ENCODE measurements at places on chromosomes 1 and 21.

GRCh38 chr1:168408884-168409283, 128.2 kb downstream of the TBX19 start:
- DNase-seq: no peak

DNA sequence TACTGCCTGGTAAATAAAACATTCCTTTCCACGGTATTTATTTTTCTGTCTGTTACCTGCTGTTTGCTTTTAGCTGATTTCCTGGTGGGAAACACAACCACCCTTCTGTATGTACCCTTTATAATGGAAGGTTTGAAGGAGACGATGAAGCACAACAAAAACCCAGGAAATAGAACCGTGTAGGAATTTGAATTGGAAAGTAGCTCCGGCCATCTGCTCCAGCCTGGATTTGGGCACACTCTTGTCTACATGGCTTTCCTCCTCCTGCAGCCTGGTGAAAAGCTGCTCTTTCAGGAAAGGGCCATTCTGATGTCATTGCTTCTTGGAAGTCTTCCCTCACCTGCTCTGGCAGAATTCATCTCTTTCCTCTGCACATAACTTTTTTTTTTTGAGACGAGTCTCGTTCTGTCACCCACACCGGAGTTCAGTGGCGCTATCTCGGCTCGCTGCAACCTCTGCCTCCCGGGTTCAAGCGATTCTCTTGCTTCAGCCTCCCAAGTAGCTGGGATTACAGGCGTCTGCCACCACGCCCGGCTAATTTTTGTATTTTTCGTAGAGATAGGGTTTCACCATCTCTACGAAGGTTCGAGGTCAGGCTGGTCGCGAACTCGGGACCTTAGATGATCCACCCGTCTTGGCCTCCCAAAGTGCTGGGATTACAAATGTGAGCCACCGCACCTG, 2.7 kb downstream of the AK4 start:
- DNase-seq: no peak

- DNase-seq: no peak
Observed at GRCh38 chr1:226444901-226445300, 37.0 kb upstream of the PARP1 start.

DNA sequence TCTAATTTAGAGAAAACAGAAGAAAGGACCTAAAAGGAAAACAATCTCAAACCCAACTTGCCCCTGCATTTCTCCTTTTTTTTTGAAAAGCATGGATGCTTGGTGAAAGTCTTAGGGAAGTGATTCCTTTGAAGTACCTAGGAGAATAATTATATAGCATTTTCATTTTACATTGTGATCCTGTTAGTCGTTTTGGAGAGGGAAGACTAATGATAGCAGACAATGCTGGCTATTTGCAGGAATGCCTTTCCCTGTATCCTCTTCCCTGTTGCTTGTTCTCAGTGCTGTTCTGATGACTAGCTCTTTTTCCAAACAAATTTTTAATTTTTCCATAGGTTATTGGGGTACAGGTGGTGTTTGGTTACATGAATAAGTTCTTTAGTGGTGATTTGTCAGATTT, 53.9 kb downstream of the LAMC1 start:
- DNase-seq: no peak

- DNase-seq: peak; percentile 33
Observed at GRCh38 chr1:241336335-241336734, 20.7 kb downstream of the RGS7 start.

- no peak for DNase-seq
Observed at GRCh38 chr1:20095564-20096434, 23.5 kb downstream of the PLA2G2D start.

DNA sequence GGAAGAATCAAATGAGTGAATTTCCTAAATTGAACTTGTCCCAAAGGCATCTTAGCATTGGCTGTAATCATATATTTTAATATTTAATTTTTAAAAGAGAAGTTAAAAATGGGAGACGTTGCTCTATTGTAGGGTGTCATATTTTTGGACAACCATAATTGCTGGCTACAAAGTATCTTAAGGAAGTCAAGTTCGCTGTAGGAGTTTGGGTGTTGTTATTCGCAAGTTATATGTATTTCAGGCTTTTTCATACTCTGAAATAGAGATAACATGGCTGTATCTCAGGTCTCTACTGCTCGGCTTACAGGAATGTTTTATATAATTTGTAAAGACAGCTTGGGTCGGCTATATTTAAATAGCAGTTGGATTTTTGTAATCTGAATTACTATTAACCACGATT, 852 bp downstream of the TMEM50A start:
- no peak for DNase-seq

DNA sequence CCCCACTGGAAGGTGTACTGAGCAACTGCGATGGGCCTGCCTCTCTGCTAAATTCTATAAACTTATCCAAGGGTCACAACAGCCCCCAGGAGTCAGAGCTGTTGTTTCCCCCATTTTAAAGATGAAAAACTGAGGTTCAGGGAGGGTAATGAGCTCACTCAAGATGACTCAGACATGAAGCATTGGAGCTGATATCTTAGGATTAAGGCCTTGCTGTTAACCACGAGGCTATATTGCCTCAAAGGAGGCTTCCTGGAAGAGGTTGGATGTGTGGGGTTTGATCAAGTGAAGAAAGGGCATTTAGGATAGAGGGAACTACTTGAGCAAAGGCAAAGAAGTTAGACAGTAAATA, 6.7 kb downstream of the LDLRAP1 start:
- peak; percentile 65 for DNase-seq

- DNase-seq: no peak
Observed at GRCh38 chr21:31993826-31994825, 121.3 kb downstream of the HUNK start.

DNA sequence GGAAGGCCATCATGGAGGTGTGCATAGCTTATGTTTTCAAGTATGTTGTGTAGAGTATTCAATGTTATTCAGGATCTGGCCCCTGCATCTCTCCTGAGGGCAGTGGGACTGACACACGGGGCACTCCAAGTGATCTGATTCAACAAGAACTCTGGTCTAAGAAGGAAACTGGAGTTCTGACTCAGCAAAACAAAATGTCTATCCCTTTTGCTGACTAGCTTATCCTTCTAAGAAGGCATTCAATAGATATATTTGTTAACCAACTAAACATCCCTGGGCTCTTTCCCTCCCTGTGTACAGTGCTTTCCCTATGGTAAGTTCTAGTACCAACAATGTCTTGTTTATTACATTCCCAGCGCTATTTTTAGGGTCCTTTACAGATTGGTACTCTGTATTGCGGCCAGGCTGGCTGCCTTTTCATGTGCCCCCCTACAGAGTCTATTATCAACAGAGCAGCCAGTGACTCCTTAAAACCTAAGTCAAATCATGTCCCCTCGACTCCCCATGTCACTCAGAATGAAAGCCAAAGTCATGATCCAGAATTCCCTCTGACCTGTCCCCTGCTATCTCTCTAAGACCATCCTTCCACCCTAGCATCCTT, 304.9 kb downstream of the KCNH1 start:
- DNase-seq: no peak

DNA sequence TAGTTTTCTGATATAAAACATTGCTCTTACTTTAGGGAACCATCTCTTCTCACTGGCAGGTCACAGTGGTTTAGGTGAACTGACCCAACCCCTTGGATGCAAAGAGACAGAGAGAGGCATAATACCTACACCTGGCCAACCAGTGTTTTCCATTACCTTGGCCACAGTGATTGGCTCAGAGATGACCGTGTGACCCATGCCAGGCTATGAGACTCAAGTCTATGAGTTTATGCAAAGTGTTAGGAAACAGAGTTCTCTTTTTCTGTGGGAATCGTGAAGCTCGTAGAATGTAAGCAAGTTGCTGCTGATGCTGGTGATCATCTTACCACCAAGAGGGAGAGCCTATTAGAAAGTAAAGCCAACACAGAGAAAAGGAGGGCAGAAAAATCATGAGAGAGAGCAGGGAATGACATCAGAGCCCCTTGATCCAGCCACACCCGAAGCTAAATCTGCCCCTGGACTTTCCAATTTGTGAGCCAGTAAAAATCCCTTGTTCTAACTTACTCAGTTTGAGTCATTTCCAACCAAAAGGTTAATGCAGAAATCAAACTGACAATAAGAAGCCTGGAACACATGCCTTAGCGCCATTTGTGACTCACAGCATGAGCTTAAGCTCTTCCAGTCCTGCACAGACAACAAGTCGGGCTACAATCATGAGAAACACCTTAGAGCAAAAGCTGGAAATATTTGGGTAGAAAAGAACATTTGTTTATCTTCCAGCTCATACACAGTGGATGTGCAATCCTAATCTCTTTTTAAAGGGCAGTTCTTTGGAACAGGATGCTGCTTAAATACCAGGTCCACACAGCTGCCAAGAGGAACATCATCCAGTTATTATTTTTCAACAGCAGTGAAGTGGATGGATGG, 81.3 kb upstream of the KAZN start:
- no peak for DNase-seq

GRCh38 chr1:162906485-162906884, 45.5 kb upstream of the CCDC190 start:
- DNase-seq: no peak

GRCh38 chr1:15948595-15949452, 27.1 kb downstream of the ZBTB17 start:
- no peak for DNase-seq

GRCh38 chr1:225847610-225848009, 34.6 kb downstream of the TMEM63A start:
- DNase-seq: no peak

DNA sequence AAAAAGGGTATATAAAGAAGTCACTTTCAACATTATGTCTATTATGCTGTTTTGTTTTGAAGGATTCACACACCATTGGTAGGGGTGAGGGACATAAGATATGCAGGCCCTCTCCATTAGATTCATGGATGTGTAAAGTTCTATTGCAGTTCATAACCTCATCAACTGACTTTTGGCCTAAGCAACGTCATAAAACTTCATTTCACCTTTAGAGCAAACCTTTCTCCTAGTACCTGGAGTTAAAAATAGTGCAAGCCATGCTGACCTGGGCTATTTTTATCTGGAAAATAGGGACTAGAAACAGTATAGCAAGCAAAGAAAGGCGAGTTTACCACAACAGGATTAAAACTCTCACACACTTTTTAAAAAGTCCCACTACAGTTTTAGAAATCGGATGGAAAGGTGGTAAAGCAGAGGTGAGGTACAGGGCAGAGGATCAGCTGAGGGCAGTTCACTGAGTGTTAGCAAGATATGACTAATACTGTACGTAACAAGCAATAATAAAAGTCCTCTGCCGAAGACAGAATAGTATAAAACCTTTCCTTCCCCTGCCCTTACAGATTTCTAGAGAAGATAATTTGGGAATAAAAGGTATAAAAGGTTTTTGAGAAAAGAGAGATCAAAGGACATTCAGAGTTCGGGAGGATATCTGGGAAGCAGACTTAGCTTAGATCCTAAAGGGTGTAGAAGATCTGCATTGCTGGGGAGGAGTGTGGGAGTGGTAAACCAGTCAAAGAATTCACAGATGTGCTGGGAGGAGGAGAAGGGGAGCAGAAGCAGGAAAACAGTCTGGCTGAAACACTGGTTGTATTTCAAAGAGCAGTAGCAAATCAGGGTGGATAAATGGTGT, 14.3 kb downstream of the EGLN1 start:
- DNase-seq: no peak

DNA sequence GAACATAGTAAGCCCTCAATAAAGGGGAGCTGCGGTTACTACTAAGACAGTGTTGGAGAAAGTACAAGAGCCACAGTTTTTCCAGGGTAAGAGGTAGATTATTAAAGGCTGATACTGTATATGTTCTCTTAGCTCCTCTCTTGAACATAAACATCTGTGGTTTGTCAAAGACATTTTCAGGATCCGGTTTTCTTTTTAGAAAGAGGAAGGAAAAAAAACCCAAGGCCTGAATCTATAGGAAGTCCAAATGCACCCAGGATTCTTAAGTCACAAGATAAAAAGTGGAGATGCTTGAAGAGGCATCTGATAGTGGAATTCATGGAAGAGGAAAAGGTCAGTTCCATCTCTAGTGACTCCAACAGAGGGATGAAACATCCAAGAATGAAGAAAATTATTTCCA, 24.6 kb upstream of the SLC45A3 start:
- DNase-seq: peak; percentile 74

GRCh38 chr1:61139775-61140549, 57.6 kb downstream of the NFIA start:
- no peak for DNase-seq

GRCh38 chr1:116451702-116452101, 78.7 kb downstream of the ATP1A1 start:
- no peak for DNase-seq

DNA sequence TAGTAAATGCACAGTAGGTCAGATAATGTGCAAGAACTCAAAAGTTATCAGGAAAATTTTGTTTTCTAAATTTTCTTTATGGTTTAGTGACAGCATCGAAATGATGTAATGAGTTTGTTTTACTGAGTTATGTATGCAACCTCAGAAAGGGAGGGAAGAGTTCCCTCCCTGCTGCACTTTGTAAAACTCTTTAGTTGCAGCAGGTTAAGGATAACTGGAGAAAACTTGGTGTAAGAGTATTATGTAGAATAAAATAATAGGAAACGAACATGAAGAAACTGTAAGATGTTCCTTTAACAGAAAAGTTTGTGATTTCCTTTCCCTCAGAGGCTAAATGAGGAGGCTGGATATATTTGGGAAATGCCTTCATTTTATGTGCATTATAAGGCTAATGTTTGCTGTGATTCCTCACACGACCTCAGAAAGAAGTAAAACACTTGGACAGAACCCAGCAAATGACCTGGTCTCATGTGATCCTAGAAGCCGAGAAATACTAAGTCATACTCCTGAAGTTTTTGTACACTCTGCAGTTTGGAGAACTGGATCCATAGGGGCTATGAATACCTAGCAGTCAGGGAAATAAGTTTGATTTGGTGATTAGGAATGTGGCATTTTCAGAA, 35.4 kb downstream of the ADGRL2 start:
- DNase-seq: no peak

DNA sequence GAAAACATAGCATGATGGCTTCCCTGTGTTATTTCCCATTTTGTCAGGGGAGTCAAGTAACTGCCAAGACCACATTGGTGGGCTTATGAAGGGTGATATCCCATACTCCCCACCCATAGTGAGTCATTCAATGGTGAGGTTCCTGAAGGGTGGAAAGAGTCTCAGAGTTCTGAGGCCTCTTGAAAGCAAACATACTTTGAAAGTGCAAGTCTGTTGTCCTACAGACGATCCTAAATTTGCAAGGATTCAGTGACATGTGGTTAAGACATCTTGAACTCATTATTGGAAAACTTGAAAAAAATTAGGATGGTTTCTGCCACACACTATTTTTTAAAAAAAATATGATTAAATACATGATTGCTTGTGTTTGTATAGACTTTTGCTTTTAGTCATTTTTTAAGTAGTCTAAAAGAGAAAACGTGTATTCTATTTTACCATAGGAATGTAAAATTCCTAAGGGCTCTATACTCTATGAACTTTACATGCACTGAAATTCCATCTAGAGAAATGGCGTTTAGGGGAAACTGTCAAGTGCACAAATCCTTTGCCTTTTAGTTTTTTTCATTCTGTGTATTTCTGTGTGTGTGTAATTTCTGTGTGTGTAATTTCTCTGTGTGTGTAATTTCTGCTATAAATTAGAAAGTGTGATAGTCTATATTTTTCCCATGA, 225.5 kb upstream of the ADAMTS5 start:
- no peak for DNase-seq

Measured in GF-D8 (cell line).